ENCODE measurements at places on chromosomes 7 and 10.
A peak's percentile ranks its signal among the peaks of the same experiment; 100 is the strongest.

GRCh38 chr7:128151635-128152034 lies 89.4 kb upstream of the LEP start:
- no peak for DNase-seq
- H3K4me1 ChIP-seq: no peaks in the 10 kb centered on the region
- H3K27ac ChIP-seq: no peak overlapping the region
- H3K27me3 ChIP-seq: peaks cover 77% of the 10 kb centered on the region
- H3K36me3 ChIP-seq: no peaks in the 10 kb centered on the region

- no peak overlapping the region for H3K27ac ChIP-seq
- no peaks in the 10 kb centered on the region for H3K4me1 ChIP-seq
- H3K27me3 ChIP-seq: peaks cover 47% of the 10 kb centered on the region
- no peaks in the 10 kb centered on the region for H3K36me3 ChIP-seq
- no peak overlapping the region for H3K4me3 ChIP-seq
Observed at GRCh38 chr10:86317949-86318725, 48.5 kb downstream of the GRID1 start.

GRCh38 chr7:103140685-103141084 lies 8.2 kb downstream of the NAPEPLD start:
- H3K36me3 ChIP-seq: peaks cover 13% of the 10 kb centered on the region
- no peak for DNase-seq
- no peak overlapping the region for H3K4me3 ChIP-seq

DNA sequence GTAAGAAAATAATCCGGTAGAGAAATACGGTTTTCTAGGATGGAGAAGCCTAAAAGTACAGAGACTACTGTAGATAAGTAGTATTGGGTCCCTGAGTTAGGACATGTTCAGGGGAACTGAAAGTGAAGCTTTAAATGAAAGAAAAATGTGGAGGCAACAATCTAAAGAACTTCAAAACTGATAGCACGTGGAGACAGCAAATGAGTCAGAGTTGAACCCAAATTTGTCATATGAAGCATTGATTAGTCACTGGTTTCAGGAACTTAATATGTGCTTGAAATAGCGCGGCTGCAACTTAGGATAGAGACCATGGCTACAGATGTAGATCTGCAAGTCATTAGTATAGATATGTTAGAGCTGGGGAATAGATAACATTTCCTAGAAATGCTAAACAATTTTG lies 1138.6 kb upstream of the SORCS1 start:
- DNase-seq: no peak
- H3K36me3 ChIP-seq: no peaks in the 10 kb centered on the region
- no peak overlapping the region for H3K27ac ChIP-seq
- no peak overlapping the region for H3K4me3 ChIP-seq
- peaks cover 4% of the 10 kb centered on the region for H3K27me3 ChIP-seq

DNA sequence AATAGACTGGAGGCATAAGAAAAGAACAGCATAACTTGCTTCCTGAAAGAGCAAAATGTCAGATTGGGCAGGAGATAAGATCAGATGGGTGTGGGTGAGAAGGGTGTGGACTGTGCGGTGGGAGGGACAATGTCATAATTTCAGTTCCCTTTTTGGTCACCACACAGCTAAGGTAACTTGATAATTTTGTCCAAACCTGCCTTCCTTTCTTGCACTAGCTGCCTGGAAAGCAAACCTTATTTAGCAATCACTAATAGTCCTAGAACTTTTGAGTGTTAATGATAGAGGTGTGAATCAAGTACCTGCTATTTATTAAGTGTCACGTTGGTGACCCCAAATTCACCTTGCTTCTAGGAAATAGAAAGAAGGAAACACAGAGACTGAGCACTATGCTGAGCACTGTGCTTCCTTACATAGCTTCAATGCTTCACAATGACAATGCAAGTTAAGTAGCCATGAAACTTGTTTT lies 72.4 kb upstream of the SP4 start:
- H3K4me1 ChIP-seq: no peaks in the 10 kb centered on the region
- no peak overlapping the region for H3K27ac ChIP-seq
- peaks cover 20% of the 10 kb centered on the region for H3K27me3 ChIP-seq
- H3K4me3 ChIP-seq: no peak overlapping the region
- no peaks in the 10 kb centered on the region for H3K36me3 ChIP-seq

- H3K4me3 ChIP-seq: no peak overlapping the region
- H3K27me3 ChIP-seq: no peaks in the 10 kb centered on the region
- no peaks in the 10 kb centered on the region for H3K4me1 ChIP-seq
- H3K36me3 ChIP-seq: no peaks in the 10 kb centered on the region
Observed at GRCh38 chr10:133012573-133013359, 70.4 kb upstream of the CFAP46 start.

- DNase-seq: no peak
- no peaks in the 10 kb centered on the region for H3K36me3 ChIP-seq
- H3K4me1 ChIP-seq: peaks cover 9% of the 10 kb centered on the region
- H3K27ac ChIP-seq: no peak overlapping the region
- H3K27me3 ChIP-seq: no peaks in the 10 kb centered on the region
Observed at GRCh38 chr7:114715907-114716306, 206.0 kb upstream of the MDFIC start.

GRCh38 chr7:47249361-47249760 lies 332.6 kb downstream of the TNS3 start:
- DNase-seq: no peak
- no peaks in the 10 kb centered on the region for H3K27me3 ChIP-seq
- H3K4me3 ChIP-seq: no peak overlapping the region
- peaks cover 8% of the 10 kb centered on the region for H3K4me1 ChIP-seq
- H3K27ac ChIP-seq: no peak overlapping the region

DNA sequence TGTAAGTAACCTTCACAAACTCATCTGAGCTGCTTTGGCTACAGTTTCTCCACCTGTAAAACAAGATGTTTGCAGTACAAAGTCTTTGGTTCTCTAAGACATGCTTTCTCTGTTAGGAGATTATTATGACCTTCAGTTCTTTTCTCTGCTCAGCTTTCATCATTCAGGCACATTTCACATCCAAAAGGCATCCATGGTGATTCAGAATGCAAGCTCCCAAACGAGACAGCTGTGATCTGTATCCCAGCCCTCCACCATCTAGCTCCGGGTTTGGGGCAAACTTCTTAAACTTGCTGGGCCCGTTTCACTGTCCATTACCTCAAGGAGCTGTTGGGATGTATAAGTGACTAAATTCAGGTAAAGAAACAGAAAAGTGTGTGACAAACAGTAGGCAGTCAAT lies 95.8 kb upstream of the COL1A2 start:
- H3K36me3 ChIP-seq: no peaks in the 10 kb centered on the region
- DNase-seq: no peak
- H3K27ac ChIP-seq: no peak overlapping the region
- H3K4me1 ChIP-seq: peaks cover 53% of the 10 kb centered on the region
- no peaks in the 10 kb centered on the region for H3K27me3 ChIP-seq

DNA sequence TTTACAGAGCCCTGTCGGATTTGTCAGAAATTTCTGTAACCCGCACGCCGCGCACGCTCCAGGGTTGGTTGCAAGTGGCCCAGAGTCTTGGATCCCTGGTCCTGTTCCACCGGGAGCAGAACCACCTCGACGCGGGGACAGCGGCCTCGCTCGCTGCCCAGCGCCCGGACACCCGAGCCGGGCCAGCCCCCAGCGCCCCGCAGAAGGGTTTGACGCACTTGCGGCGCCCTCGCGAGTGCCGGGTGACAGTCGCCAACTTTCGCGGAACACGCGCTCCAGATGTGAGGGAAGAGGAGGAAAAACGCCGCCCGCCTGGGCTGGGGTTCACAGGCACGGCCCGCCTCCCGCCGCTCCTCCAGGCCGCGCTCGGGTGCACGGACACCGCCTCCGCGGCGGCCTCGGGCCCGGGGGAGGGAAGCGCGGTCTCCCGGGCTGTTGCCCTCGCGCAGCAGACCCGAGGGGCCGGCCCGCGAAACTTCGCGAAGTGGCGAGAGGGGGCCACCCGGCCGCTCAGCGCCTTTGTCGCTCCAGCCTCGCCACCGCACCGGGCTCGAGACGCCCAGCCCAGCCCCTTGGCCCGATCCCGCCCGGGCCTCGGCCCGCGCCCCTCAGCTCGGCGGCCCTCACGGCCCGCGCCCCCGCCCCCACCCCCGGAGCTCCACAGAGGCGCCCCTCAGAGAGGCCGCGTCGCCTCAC lies 514 bp downstream of the RNF216 start:
- peak; percentile 64 for DNase-seq
- H3K27ac ChIP-seq: peak overlapping the region; percentile 94
- peaks cover 10% of the 10 kb centered on the region for H3K4me1 ChIP-seq
- no peaks in the 10 kb centered on the region for H3K27me3 ChIP-seq

DNA sequence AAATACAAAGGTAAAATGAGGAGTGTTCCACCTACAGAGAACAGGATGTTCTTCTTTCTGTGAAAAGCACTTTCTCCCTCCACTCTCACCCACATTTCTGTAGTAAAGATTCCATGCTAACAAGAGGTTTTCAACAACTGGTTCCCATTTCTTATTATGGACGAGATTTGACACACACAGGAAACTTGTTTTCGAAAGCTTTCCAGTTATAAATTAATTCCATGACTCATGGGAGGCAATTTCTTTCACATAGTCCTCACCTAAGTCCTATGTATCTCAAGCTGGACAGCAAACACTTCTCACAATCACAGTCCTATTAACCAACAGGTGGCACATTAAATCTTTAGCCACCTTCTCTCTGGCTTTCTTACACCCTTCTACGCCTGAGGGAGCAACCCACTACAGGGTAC lies 24.5 kb downstream of the RAPGEF5 start:
- no peak overlapping the region for H3K4me3 ChIP-seq
- no peak overlapping the region for H3K27ac ChIP-seq
- no peaks in the 10 kb centered on the region for H3K27me3 ChIP-seq
- no peaks in the 10 kb centered on the region for H3K36me3 ChIP-seq
- DNase-seq: no peak
- peaks cover 33% of the 10 kb centered on the region for H3K4me1 ChIP-seq

- peaks cover 6% of the 10 kb centered on the region for H3K4me1 ChIP-seq
- no peak for DNase-seq
- H3K27ac ChIP-seq: no peak overlapping the region
Observed at GRCh38 chr10:7908541-7909210, 90.4 kb downstream of the TAF3 start.

GRCh38 chr10:76939933-76940468 lies 697.6 kb downstream of the KCNMA1 start:
- H3K27ac ChIP-seq: no peak overlapping the region
- H3K4me1 ChIP-seq: peaks cover 31% of the 10 kb centered on the region
- no peak for DNase-seq
- H3K27me3 ChIP-seq: peaks cover 4% of the 10 kb centered on the region
- no peaks in the 10 kb centered on the region for H3K36me3 ChIP-seq

DNA sequence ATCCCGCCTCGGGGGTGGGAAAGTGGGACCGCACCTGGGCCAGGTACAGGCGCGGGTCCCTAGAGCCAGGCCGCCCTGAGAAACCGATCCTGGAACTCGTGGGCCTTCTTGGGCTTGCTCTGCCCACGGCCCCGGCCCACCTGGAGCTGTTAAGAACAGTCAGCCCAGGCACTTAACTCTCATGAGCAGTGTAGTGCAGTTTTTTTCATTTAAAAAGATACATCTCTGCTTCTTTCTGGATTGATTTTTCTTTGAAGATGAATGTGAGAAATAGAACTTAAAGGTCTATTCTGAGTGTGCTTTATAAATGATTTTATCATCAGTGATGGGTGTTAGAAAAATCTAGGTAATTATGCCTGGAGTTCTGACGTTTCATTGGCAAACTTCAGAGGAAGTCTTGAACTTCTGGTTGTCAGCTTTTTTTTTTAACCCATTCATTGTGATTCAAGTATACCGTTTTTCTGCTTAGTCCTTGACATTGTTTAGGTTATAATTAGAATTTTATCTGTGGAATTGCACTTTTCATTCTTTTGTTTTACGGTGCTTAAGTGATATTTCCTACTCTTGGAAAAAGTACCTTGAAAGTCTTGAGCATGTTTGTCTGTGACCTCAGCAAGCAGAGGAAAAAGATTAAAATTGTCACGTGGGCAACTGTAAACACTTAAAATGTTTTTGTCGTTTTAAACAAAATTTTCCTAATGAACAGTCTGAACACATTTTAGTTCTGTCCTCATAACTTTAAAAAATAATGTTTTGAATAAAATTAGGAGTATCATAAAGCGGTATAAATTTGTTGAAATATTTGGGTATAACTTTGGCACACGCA lies 906 bp downstream of the CDK1 start:
- no peaks in the 10 kb centered on the region for H3K36me3 ChIP-seq
- H3K27ac ChIP-seq: peak overlapping the region; percentile 83
- peaks cover 53% of the 10 kb centered on the region for H3K4me1 ChIP-seq
- no peaks in the 10 kb centered on the region for H3K27me3 ChIP-seq
- peak overlapping the region; percentile 100 for H3K4me3 ChIP-seq

DNA sequence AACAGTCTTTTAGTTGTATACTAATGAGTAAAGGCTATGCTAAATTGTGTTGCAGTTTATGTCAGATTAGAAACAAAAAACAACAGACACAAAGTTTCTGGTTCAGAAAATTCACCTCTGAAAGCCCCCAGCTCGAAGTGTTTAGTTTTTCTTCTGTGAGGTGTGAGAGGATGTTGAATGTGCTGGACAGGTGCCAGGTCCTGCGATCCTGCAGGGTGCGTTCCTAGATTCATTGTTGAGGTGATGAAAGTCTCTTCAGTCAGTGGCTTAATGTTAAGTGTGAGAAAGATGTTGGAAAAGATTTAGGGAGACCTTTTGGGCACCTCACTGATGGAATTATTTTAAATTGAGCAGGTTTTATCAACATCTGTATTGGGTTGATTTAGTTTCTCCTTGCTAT lies 287.3 kb downstream of the SDK1 start:
- H3K4me1 ChIP-seq: peaks cover 20% of the 10 kb centered on the region
- no peak overlapping the region for H3K4me3 ChIP-seq
- DNase-seq: no peak
- H3K27me3 ChIP-seq: no peaks in the 10 kb centered on the region
- no peaks in the 10 kb centered on the region for H3K36me3 ChIP-seq
- H3K27ac ChIP-seq: no peak overlapping the region

DNA sequence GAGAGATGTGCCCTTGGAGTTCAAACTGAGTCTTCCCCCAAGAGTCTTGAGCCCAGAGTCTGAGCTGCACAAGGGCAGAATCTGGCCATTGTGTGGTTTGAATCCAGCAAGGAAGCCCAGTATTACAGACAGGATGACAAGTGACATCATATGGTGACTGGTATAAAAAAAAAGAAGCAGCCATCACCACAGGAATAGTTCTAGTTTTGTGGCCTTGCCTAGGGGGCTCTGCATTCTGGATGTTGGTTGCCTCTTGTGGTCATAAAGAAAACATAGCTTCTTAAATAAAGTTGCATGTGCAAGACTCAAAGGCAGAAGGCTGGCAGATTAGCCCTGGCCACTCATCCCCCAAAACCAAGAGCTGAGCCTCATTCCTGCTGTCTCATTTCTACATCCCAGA lies 16.8 kb upstream of the LRRC72 start:
- H3K36me3 ChIP-seq: no peaks in the 10 kb centered on the region
- peaks cover 6% of the 10 kb centered on the region for H3K4me1 ChIP-seq
- H3K27ac ChIP-seq: no peak overlapping the region
- H3K27me3 ChIP-seq: no peaks in the 10 kb centered on the region
- DNase-seq: no peak
- no peak overlapping the region for H3K4me3 ChIP-seq

DNA sequence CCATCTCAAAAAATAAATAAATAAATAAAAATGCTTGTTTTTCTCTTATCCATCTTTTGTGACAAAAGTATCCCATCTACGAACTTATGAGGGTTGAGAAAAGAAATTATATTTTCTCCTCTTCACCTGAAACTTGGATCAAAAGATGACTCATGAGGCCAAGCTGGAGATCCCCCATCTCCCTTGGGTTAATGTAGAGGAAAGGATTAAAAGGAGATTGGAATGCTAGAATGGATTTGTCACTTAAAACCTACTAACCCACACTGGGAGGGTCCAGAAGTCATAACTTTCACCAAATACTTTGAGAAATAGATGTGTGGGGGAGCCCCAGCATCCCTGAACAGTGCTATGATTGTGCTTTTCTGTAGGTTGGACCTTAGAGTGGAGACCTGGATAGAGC lies 46.3 kb upstream of the PIK3CG start:
- H3K27ac ChIP-seq: no peak overlapping the region
- H3K4me3 ChIP-seq: no peak overlapping the region
